Mesothelial cell of epicardium (in vitro differentiated cells): ENCODE measurements at places on chromosomes 6 and 20. TPM values are rescaled to one million over a fixed set of nuclear protein-coding genes. Genes with fewer than 3 reads are reported as not detected.

The GATA5 gene
- total RNA-seq, result 26.0 to 30.0 TPM (median 27.5 TPM) in 3 replicates

The SIRPD gene
- not detected in 3 replicates for total RNA-seq

The SLC12A5 gene
- total RNA-seq, result 6.9 to 9.1 TPM (median 7.7 TPM) in 3 replicates

The CBFA2T2 gene
- 39.7 to 47.2 TPM (median 46.1 TPM) in 3 replicates for total RNA-seq

The TMEM244 gene
- not detected in 3 replicates for total RNA-seq

The LBP gene
- not detected in 3 replicates for total RNA-seq

The CAPN11 gene
- not detected in 3 replicates for total RNA-seq

The SIRPA gene
- 6.1 to 6.8 TPM (median 6.4 TPM) in 3 replicates for total RNA-seq

The EPHA7 gene
- total RNA-seq, result 11.3 to 12.4 TPM (median 11.7 TPM) in 3 replicates

The KCNK15 gene
- total RNA-seq, result 0.16 to 0.27 TPM (median 0.20 TPM) in 3 replicates

The MLN gene
- not detected in 3 replicates for total RNA-seq

The RSPO4 gene
- total RNA-seq, result 7.5 to 9.5 TPM (median 8.9 TPM) in 3 replicates

The VSX1 gene
- total RNA-seq, result not detected in 3 replicates

The EDN3 gene
- 17.4 to 19.0 TPM (median 17.6 TPM) in 3 replicates for total RNA-seq

The MOXD1 gene
- 110 to 113 TPM (median 111 TPM) in 3 replicates for total RNA-seq

The CLVS2 gene
- 0.11 to 0.27 TPM (median 0.24 TPM) in 3 replicates for total RNA-seq

The LAMA2 gene
- total RNA-seq, result 56.8 to 70.0 TPM (median 63.2 TPM) in 3 replicates

The ENPP5 gene
- 7.4 to 8.7 TPM (median 7.7 TPM) in 3 replicates for total RNA-seq

The FOXC1 gene
- total RNA-seq, result 49.8 to 52.2 TPM (median 50.5 TPM) in 3 replicates

The TRAPPC3L gene
- total RNA-seq, result 1.7 to 2.3 TPM (median 2.1 TPM) in 3 replicates

The SCRT2 gene
- total RNA-seq, result not detected in 3 replicates

The ESR1 gene
- total RNA-seq, result not detected in 3 replicates

The HLA-DRA gene
- not detected in 3 replicates for total RNA-seq

The PTPRK gene
- total RNA-seq, result 87.4 to 93.7 TPM (median 90.0 TPM) in 3 replicates
